Fibroblast of the aortic adventitia (primary cell): ENCODE measurements at places on chromosomes 7 and 10. TPM values are rescaled to one million over a fixed set of nuclear protein-coding genes. Genes with fewer than 3 reads are reported as not detected.

The ZCCHC24 gene
- total RNA-seq, result 38.8 and 56.0 TPM in 2 replicates

The ARHGEF5 gene
- total RNA-seq, result 1.6 and 3.2 TPM in 2 replicates

The AVPI1 gene
- total RNA-seq, result 20.2 TPM in 2 replicates

The SFTPA1 gene
- not detected in 2 replicates for total RNA-seq

The GPR26 gene
- total RNA-seq, result under 0.01 TPM in 1 of 2 replicates, not detected in the other

The PIK3AP1 gene
- 2.0 TPM in 1 of 2 replicates, not detected in the other for total RNA-seq

The LRRN3 gene
- total RNA-seq, result 2.7 and 5.0 TPM in 2 replicates

The NUTM2E gene
- total RNA-seq, result under 0.01 TPM in 1 of 2 replicates, not detected in the other

The MYH16 gene
- not detected in 2 replicates for total RNA-seq

The LIPM gene
- total RNA-seq, result 0.82 TPM in 1 of 2 replicates, not detected in the other

The PMS2 gene
- 21.6 and 27.1 TPM in 2 replicates for total RNA-seq

The DLG5 gene
- 32.4 and 42.7 TPM in 2 replicates for total RNA-seq

The CRYGN gene
- 0.09 and 0.16 TPM in 2 replicates for total RNA-seq

The NXPH1 gene
- not detected in 2 replicates for total RNA-seq

The GRID2IP gene
- not detected in 2 replicates for total RNA-seq

The COBL gene
- total RNA-seq, result not detected in 2 replicates

The HOXA1 gene
- total RNA-seq, result 0.72 TPM in 1 of 2 replicates, not detected in the other

The STOX1 gene
- total RNA-seq, result 0.09 TPM in 1 of 2 replicates, not detected in the other
